ENCODE measurements at places on chromosomes 2 and 18. TPM values are rescaled to one million over a fixed set of nuclear protein-coding genes. Genes with fewer than 3 reads are reported as not detected.

- no peak overlapping the region for H3K27ac ChIP-seq
- peaks cover under 1% of the 10 kb centered on the region for H3K4me1 ChIP-seq
- no peak overlapping the region for H3K4me3 ChIP-seq
- H3K36me3 ChIP-seq, result no peaks in the 10 kb centered on the region
- no peaks in the 10 kb centered on the region for H3K27me3 ChIP-seq
Measured at GRCh38 chr18:22844628-22845027, 88.5 kb upstream of the RBBP8 start.

- H3K36me3 ChIP-seq, result no peaks in the 10 kb centered on the region
- no peaks in the 10 kb centered on the region for H3K27me3 ChIP-seq
- no peaks in the 10 kb centered on the region for H3K4me1 ChIP-seq
- no peak overlapping the region for H3K27ac ChIP-seq
Measured at GRCh38 chr2:57330447-57330846, 716.2 kb upstream of the VRK2 start.

GRCh38 chr18:50143294-50143693 is 51.7 kb downstream of the MYO5B start:
- H3K27me3 ChIP-seq, result no peaks in the 10 kb centered on the region
- no peaks in the 10 kb centered on the region for H3K36me3 ChIP-seq
- no peak for DNase-seq
- no peaks in the 10 kb centered on the region for H3K4me1 ChIP-seq

GRCh38 chr18:60898111-60898510 is 435.1 kb upstream of the CDH20 start:
- no peaks in the 10 kb centered on the region for H3K27me3 ChIP-seq
- H3K27ac ChIP-seq, result no peak overlapping the region
- no peaks in the 10 kb centered on the region for H3K36me3 ChIP-seq
- no peaks in the 10 kb centered on the region for H3K4me1 ChIP-seq
- DNase-seq, result no peak

GRCh38 chr18:57738078-57738477 is 65.0 kb downstream of the ATP8B1 start:
- H3K4me3 ChIP-seq, result no peak overlapping the region
- no peaks in the 10 kb centered on the region for H3K27me3 ChIP-seq
- no peak for DNase-seq
- H3K36me3 ChIP-seq, result no peaks in the 10 kb centered on the region
- H3K4me1 ChIP-seq, result no peaks in the 10 kb centered on the region

GRCh38 chr18:55794288-55795052 is 206.5 kb upstream of the TCF4 start:
- H3K36me3 ChIP-seq, result no peaks in the 10 kb centered on the region
- DNase-seq, result no peak
- H3K4me3 ChIP-seq, result no peak overlapping the region
- no peaks in the 10 kb centered on the region for H3K4me1 ChIP-seq
- H3K27ac ChIP-seq, result no peak overlapping the region

GRCh38 chr2:188318161-188318749 is 26.6 kb downstream of the GULP1 start:
- no peaks in the 10 kb centered on the region for H3K27me3 ChIP-seq
- no peaks in the 10 kb centered on the region for H3K36me3 ChIP-seq
- no peak for DNase-seq
- no peaks in the 10 kb centered on the region for H3K4me1 ChIP-seq
- H3K4me3 ChIP-seq, result no peak overlapping the region

DNA sequence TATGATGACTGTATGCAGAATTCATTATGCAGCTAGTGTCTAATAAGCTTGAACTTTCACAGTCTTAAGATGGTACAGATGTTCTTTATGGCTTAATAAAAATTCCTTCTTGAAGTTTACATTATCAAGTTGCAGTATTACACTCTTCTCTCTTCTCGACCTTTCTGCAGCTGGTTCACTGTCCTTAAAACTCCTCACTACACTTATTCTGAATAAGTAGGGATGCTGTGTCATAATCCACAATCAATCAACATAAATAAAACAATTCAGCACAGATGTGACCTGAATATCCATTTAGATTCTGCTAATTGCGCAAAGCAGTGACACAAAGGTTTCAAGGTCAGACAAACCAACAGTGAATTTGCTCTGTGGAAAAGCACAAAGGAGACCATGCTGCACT is 356.8 kb downstream of the SUCLG1 start:
- no peak overlapping the region for H3K4me3 ChIP-seq
- DNase-seq, result no peak
- H3K36me3 ChIP-seq, result no peaks in the 10 kb centered on the region

DNA sequence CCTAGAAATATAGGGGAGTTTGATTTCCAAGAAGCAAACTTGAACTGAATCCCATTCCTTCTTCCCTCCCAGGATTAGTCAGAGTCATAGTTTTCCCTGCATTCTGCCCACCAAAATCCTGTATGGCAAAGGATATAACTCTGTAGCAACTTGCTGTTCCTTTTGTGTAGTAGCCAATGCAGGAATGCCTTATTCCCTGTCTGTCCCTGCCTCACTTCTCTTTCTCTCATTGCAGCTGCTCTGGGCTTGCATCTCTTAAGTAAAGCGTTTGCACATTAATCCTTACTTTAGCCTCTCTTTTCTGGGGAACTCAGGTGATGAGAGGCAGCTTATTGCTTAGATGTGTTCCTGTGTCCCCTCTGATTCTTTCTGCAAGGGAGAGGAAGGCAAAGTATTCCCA is 333.1 kb upstream of the VWC2L start:
- H3K4me1 ChIP-seq, result no peaks in the 10 kb centered on the region
- no peaks in the 10 kb centered on the region for H3K36me3 ChIP-seq
- no peak overlapping the region for H3K4me3 ChIP-seq
- DNase-seq, result no peak
- H3K27me3 ChIP-seq, result no peaks in the 10 kb centered on the region

DNA sequence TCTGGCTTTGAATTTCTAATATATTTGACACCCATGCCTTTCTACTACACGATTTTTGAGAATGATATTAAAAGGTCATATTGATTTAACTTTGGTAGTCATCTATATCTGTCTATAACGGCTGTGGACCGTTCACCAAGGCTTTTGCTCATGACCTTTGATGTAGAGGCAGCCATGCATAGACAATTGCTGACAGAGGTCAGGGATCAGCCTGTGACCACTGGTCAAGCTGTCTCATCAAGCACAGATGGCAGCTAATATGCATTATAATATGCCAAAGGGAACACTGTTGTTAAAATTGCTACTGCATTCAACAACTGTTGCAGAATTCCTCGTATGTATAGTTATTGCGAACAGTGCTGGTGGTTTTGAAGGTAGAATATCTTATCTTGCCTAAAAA is 323.9 kb upstream of the DSEL start:
- H3K27me3 ChIP-seq, result no peaks in the 10 kb centered on the region
- DNase-seq, result no peak
- H3K27ac ChIP-seq, result no peak overlapping the region
- H3K4me3 ChIP-seq, result no peak overlapping the region
- H3K4me1 ChIP-seq, result no peaks in the 10 kb centered on the region

DNA sequence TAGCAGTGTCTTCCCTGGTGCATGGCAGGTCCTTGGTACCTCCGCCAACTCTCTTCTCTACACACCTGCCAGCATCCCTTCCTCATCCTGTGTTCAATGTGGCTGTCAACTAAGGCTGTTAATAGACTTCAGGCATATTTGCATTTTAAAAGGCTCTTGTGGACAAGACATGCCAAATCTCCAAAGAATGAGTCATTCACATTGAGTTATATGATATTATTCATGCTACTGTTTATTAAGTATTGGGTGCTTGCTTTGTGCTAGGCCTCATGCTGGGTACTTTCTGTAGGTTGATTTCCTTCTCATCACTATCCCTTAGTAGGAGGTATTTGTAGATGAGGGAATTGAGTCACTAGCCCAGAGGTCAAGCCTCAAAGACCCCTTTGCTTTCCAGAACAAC is 5.2 kb downstream of the MYO1B start:
- DNase-seq, result no peak
- H3K4me1 ChIP-seq, result peaks cover 8% of the 10 kb centered on the region
- no peak overlapping the region for H3K27ac ChIP-seq
- no peak overlapping the region for H3K4me3 ChIP-seq

DNA sequence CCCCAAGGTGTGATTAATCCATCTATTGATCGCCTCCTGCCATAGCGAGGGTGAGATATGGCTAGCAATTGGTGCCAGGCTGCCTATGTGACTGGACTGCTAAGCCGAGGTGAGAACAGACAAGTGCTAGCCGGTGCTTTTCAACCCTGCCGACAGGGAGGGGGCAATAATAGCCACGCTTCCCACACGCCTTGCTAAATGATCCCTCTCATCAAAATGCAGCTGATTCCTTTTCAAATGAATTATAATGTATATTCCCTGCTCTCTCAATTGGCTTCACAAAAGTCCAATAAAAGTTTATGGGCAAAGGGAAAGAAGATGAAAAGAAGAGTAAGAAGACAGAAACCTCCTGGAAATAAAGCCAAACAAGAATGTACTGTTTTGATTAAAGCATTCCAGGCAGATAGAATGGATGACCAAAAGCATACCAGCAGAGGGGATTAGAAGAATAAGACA is 235.6 kb downstream of the ICOS start:
- no peaks in the 10 kb centered on the region for H3K27me3 ChIP-seq
- H3K4me3 ChIP-seq, result no peak overlapping the region
- DNase-seq, result no peak
- no peak overlapping the region for H3K27ac ChIP-seq
- no peaks in the 10 kb centered on the region for H3K36me3 ChIP-seq
- H3K4me1 ChIP-seq, result no peaks in the 10 kb centered on the region

DNA sequence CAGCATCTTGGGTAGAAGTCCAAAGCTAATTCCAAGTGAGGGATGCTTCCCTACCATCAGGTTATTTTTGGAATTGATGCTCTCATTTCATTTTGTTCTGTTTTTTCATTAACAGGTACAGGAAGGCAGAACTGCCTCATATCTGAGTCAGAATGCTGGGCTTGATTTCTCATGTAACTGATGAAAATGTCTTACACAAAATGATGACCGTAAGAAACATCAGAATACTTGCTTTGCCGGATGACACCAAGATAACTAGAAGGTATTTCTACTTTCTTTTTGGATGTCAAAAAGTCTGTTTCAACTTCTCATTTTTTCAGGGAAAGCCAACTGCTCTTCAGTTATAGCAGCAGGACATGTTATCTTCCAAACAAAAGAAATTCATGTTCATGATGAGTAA is 62.6 kb downstream of the ETAA1 start:
- no peak overlapping the region for H3K4me3 ChIP-seq
- DNase-seq, result no peak
- no peak overlapping the region for H3K27ac ChIP-seq
- H3K36me3 ChIP-seq, result no peaks in the 10 kb centered on the region

- DNase-seq, result no peak
- no peak overlapping the region for H3K27ac ChIP-seq
- H3K4me3 ChIP-seq, result no peak overlapping the region
Measured at GRCh38 chr2:106053116-106053515, 141.0 kb downstream of the UXS1 start.

- H3K27me3 ChIP-seq, result no peaks in the 10 kb centered on the region
- H3K36me3 ChIP-seq, result no peaks in the 10 kb centered on the region
- DNase-seq, result no peak
Measured at GRCh38 chr2:72965016-72965415, 47.7 kb downstream of the EMX1 start.

DNA sequence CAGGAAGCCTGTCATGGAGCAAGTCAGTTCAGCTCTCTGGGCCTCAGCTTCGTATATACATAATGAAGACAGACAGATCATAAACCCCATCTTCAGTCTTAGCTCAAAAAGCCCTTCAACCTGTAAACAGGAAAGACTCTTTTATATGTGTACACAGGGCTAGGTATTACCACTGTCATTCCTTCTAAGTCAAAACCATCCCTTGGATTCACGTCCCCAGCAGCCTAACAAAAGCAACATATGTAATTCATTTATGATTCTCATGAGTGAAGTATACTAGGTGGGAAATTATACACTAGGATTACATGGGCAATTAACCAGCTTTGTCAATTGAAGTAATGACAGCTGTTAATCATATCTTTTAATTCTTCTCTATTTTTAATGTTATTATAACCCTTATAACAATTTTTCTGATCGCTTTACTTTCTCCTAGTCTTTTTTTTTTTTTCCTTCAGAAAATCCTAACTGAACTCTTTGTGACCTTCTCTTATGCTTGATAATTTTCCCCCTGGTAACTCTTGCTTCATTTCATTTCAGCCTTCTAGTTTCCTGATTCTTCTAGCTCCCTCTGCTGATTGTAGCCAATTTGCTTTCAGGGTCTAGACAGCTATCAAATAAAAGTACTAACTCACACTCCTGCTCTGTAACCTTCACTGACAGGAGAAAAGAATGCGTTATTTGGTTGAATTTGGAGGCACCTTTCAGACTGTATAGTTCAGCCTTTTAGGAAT is 99.7 kb downstream of the RBM43 start:
- H3K4me1 ChIP-seq, result no peaks in the 10 kb centered on the region
- no peak overlapping the region for H3K27ac ChIP-seq
- H3K4me3 ChIP-seq, result no peak overlapping the region
- no peaks in the 10 kb centered on the region for H3K27me3 ChIP-seq
- DNase-seq, result no peak

- DNase-seq, result no peak
- H3K27me3 ChIP-seq, result no peaks in the 10 kb centered on the region
- no peaks in the 10 kb centered on the region for H3K36me3 ChIP-seq
- no peak overlapping the region for H3K27ac ChIP-seq
- H3K4me3 ChIP-seq, result no peak overlapping the region
- H3K4me1 ChIP-seq, result no peaks in the 10 kb centered on the region
Measured at GRCh38 chr2:41169744-41170143, 717.9 kb upstream of the SLC8A1 start.

GRCh38 chr2:188916736-188917135 is 57.4 kb upstream of the COL3A1 start:
- no peak overlapping the region for H3K4me3 ChIP-seq
- H3K27me3 ChIP-seq, result no peaks in the 10 kb centered on the region
- H3K36me3 ChIP-seq, result no peaks in the 10 kb centered on the region
- no peak overlapping the region for H3K27ac ChIP-seq
- H3K4me1 ChIP-seq, result no peaks in the 10 kb centered on the region
- DNase-seq, result no peak

DNA sequence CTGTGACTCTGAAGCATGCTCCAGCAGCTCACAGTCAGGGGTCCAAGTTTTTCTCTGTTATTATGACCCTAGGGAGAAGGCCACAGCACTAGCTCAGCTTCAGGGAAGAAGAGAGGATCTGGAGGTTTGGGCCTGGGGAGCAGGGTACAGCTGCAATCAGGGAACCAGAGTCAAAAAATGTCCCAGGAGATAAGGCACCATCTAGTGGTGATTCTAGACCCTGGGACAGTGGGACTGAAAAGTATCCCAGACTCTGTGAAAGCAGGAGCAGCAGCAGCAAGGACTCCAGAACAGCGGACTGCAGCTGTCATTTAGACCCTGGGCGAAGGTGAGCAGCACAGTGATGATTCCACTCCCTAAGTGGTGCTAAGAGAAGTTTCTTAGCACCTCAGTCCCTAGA is 278.4 kb upstream of the DDX18 start:
- H3K36me3 ChIP-seq, result no peaks in the 10 kb centered on the region
- DNase-seq, result no peak
- no peaks in the 10 kb centered on the region for H3K27me3 ChIP-seq
- no peak overlapping the region for H3K4me3 ChIP-seq
- H3K4me1 ChIP-seq, result no peaks in the 10 kb centered on the region

- H3K27me3 ChIP-seq, result no peaks in the 10 kb centered on the region
- no peak for DNase-seq
- no peaks in the 10 kb centered on the region for H3K36me3 ChIP-seq
Measured at GRCh38 chr2:200307724-200308545, 1.4 kb downstream of the SPATS2L start.

CCNT2 gene
- 54.8 TPM for total RNA-seq

UPP2 gene
- total RNA-seq, result not detected

VWC2L gene
- total RNA-seq, result not detected

WNT10A gene
- 1.8 TPM for total RNA-seq

RBM44 gene
- total RNA-seq, result 1.5 TPM

COQ10B gene
- total RNA-seq, result 24.5 TPM
